ENCODE measurements at places on chromosomes 5 and 9.

- DNase-seq = no peak
Observed at GRCh38 chr5:8828596-8829322, 717.1 kb downstream of the SEMA5A start.

- no peak for DNase-seq
Observed at GRCh38 chr9:76817489-76817888, 53.3 kb downstream of the PCA3 start.

DNA sequence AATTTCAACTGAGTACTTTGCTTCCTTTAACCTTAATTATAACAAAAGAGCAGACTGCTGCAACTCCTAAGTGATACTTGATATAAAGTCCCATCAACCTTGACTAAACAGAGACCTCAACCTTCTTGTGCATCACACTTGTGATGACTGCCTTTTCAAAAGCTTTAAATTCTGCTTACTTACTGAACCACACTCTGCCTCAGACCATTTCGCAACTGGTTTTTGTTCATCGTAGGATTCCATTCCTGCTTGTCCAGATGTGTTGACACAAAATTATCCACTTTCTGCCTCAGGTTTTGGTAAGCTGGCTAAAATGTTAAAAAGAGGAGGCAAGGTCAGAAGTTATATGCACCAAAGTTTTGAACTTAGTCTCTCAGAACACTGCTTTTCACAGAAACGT, 3.5 kb downstream of the BOD1 start:
- no peak for DNase-seq

- DNase-seq = no peak
Observed at GRCh38 chr5:96229188-96229587, 203.9 kb downstream of the PCSK1 start.

- no peak for DNase-seq
Observed at GRCh38 chr9:123157221-123157620, 111.2 kb downstream of the STRBP start.

GRCh38 chr5:115577741-115578140, 24.5 kb downstream of the TICAM2 start:
- DNase-seq = no peak

- no peak for DNase-seq
Observed at GRCh38 chr9:116003397-116003796, 150.2 kb upstream of the PAPPA start.

DNA sequence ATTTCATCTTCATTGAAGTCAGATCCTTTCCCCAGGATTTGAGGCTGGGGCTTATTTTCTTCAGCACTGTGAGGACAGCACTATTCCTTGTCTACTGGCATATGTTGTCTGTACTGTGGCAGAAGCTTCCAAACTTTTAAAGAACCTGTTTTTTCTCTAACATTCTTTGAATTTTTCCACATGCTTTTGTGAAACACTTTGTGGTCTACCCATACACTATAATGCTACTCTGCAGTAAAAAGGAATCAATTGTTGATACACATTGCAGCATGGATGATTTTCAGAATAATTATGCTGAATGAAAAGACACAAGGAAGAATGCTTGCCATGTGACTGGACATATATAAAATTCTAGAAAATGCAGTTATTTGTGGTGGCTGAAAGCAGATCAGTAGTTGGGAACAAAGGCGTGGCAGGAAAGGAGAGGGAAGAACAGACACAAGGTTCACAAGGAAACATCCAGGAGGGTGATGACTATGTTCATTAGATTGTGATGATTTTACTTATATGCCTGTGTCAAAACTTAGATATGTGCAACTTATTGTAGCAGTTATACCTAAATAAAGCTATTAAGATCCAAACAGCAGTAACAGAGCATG, 96.8 kb downstream of the WNK2 start:
- no peak for DNase-seq

GRCh38 chr9:86521977-86522376, 167.8 kb upstream of the TUT7 start:
- no peak for DNase-seq

DNA sequence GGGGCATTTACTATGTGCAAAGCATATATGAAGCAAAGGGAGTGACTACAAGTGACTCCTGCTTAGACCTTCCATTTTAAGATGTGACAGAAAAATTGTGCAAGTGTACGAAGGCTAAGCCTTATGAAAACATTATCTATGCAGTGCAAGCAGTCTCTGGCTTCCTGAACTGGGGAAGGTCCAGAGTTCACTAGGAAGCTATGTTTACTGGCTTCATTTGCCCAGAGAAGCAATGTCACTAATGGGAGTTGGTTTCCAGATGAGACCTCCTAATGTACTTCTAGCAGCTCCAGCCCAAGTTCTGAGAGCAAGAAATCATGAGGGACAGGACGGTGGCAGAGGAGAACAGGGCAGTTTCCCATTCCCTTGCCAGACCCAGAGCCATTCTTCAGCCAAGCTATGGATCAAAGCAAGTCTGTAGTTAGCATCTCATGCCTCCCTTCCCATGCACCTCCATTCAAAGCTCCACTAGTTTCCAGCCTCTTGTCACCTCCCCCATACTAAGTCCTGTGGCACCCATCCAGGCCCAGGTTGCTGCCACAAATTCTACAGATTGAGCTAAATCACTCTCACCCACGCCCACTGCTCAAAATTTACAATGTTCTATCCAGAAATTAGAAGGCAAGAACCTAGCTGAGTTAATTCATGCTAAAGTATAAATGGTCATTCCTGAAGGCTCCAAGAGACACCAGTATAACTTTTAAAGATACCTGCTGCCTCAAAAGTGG, 21.8 kb downstream of the MCTP1 start:
- no peak for DNase-seq

GRCh38 chr5:159310511-159310910, 19.8 kb downstream of the IL12B start:
- DNase-seq = peak; percentile 59

- no peak for DNase-seq
Observed at GRCh38 chr5:114524221-114524620, 162.4 kb downstream of the KCNN2 start.

DNA sequence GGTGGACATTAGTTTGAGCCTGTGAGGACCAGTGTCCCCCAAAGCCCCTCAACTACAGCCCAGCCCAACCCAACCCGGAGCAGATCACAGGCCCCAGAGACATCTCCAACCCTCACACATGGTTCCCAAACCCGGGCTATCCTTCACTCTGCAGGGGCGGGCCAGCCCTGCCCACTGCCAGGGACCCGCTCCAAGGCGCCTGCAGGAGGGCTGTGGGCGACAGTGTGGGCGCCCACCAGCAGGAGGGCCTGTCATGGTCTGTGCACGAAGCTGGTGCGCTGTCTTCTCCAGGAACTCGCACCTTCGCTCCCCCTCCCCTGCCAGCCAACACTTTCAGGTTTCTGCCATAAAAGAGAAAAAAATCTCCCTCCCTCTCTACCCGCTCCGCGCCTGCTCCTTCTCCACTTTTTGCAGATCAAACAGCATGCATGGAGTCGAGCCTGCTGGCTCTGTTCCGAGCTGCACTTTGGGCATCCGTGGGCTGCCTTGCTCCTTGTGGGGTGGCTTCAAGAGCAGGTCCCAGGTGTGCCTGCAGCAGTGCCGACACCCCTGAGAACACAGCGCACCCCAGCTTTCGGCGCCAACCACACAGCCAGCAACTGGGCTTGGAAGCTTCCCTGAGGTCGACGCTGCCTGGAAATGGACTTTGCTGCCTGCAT, 133.7 kb upstream of the PPP1R26 start:
- DNase-seq = no peak

DNA sequence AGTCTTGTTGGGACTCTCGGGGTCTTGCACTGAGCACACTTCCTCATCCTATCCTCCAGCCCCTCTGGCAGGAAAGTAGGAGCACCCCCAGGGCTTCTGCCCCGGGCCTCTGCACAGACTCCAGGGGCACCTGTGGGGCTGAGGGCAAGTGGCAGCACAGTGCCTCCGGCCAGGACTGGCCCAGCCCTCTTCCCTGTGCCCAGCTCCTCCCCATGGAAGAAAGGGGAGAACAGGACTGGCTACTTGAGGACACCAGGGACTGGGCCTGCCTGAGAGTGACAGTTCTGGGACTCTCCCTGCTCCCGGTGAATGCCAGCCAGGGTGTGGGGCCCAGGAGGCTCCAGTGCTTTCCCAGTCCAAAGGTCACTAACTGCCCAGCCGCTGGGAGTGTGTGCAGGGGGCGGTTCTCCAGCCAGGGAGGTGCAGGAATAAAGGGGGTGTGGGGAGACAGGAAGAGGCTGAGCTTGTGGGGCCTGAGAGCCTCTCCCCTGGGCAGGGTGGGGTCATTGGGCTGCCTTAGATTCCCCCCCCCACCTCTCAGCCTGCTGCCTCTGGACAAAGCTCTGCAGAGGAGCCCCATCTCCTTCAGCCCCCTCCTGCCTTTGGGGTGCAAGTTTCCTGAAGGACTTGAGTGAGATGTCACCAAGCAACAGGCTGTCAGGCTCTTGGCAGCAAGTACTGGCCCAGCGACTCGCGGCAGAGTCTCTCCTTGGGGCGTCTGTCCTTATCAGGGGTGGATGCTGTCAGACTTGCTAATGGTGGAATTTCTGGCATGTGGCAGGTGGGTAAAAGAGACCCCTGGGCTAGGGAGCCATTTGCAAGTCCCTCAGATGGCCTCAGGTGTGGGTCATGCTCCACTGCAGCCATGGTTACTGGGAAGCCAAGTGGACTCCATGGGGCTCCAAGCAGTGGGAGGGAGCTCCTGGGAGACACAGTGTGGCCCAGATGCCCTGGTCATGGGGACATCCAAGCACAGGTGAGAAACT, 19.1 kb upstream of the JADE2 start:
- no peak for DNase-seq

DNA sequence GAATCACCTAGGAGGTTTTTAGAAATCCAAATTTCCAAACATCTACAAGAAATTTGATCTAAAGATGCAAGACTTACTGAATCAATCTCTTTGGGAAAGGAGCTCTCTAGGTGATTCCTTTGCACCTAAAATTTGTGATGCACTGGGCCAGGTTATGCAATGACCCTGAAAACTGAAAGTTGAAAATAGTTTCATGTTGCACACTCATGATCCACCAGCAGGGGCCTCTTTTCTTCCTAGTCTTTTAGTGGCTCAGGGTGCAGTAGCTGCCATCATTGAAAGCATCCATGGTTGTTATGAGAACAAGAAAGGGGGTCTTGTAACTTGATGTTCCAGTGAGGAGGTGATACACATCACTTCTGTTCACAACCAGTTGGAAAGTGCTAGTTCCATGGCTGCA, 486.8 kb downstream of the PSAT1 start:
- DNase-seq = no peak

GRCh38 chr5:134944630-134945029, 23.1 kb upstream of the CATSPER3 start:
- DNase-seq = no peak

GRCh38 chr9:94176608-94177007, 82.5 kb upstream of the ZNF169 start:
- no peak for DNase-seq

GRCh38 chr5:77174526-77174925, 36.0 kb upstream of the PDE8B start:
- DNase-seq = no peak

GRCh38 chr9:70678153-70678552, 263.7 kb upstream of the KLF9 start:
- DNase-seq = no peak

DNA sequence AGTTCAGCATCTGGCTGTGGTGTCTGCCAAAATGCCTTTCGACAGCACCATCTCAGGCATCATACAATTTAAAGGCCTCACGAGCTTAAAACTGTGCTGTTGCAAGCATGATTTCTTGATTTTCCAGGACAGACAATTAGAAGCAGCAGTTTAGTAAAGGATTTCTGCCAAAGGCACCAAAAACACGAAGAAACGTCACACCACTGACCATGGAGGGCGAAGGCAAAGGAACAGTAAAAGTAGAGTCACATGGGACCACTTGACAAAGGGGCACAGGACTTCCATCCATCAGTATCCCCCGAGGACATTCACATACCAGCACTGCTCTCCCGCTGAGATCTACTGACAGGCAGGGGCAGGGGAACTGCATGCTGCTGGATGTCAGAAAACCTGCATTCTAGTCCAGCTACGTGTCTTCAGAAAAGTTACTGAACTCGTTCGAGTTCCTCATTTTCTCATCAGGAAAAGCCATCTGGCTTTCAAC, 70.4 kb upstream of the FBXW11 start:
- DNase-seq = no peak

DNA sequence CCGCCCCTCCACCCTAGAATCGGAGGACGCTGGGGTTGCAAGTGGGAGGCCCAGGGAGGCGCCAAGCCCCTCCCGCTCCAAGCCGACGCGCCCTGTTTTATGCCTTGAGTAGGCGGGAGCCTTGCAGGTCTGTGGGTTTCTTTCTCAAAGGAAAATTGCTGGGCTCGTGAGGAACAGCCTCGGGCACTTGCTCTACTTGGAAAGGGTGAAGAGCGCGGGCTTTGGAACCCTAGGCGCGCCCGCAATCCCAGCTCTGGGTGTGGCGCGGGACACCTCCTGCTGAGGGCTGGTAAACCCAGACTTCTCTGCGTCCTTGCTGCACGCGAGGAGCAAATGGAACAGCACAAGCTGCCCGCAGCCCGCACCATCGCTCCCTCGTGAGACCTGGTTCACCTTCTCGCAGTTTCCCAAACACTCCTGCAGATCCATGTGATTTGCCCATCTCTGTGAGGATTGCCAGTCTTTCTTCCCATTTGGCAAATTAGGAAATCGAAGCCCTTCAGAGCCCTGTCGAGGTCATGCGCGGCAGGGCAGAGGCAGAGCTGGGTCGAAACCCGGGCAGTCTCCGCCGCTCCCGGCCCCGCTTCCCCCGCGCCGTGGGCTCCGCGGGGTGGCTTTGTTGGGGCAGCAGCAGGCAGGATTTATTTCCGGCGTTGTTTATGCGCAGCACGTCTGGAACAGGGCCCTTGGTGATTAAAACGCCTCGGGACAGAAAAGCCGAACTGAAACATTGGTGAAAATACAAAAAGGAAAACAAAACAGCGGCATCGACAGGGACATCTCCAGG, 98.4 kb upstream of the CPLX2 start:
- no peak for DNase-seq

DNA sequence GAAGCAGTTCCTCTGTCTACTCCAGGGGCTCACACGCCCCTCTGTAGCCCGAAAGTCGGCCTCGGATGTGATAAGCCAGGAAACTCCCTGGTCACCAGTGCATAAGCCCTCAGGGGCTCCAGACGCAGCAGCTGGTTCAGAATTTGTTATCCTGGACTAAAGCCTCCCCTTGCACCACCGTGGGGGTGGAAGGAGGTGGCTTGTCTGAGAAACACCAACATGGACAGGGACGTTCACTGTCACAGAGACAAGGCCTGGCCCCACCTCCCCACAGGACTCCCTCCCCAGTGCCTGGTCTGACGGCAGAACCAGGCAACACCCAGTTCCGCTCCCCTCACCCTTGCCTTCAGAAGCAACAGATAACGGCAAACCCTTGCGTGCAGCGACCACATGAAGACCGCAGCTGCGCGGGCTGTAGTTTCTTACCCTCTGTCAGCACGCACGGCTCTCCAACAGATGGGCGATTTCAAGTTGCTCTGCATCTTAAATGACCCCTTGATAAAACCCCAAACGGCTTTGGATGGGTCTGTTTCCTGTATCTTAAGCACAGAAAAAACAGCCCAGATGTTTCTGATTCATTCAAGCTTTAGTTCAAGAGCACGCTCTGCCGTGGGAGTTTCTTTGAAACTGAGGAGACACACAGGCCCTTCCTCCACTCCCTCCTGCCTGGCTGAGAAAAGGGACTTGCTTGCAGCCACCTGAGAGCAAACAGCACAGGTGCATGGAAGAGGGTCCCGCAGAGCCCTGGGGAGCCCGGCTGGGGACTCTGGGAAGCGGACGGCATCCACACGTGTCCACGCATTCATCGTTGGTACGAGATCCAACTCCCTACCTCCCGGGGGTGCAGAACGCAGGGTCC, 44.7 kb upstream of the NKD2 start:
- DNase-seq = peak; percentile 74

Data from natural killer cell (primary cell).